ENCODE measurements at places on chromosomes 6 and 20.
A peak's percentile ranks its signal among the peaks of the same experiment; 100 is the strongest.

- no peak for DNase-seq
Measured at GRCh38 chr6:132205946-132206345, 195.3 kb downstream of the MOXD1 start.

GRCh38 chr6:141421378-141421777 lies 711.3 kb upstream of the GJE1 start:
- no peak for DNase-seq

GRCh38 chr6:15535495-15536197 lies 127.2 kb downstream of the DTNBP1 start:
- DNase-seq, result no peak

DNA sequence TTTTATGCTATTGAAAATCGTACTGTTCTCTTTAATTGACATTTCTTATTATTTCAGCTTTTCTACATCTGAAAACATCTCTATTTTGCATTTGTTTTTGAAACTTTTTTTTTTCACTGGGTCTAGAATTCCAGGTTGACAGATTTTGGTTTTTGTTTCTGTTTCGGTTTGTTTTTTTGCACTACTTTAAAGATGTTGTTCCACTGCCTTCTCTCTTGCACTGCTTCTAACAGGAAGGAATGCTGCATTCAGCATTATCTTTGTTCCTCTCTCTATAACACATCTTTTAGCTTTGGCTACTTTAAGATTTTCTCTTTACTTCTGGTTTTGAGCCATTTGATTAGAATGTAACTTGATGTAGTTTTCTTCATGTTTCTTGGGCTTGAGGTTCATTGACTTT lies 20.1 kb upstream of the SLC17A1 start:
- no peak for DNase-seq

DNA sequence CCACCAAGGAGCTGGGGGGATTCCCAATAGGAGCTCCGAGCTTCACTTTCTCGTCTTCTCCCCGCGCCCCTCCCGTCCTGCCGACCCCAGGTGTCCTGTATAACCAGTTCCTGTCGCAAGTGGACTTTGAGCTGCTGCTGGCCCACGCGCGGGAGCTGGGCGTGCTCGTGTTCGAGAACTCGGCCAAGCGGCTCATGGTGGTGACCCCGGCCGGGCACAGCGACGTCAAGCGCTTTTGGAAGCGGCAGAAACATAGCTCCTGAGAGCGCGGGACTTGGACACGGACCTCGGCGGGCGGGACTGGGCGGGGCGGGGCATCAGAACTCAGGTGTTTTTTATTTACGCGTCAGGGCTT lies 340 bp upstream of the VARS2 start:
- no peak for DNase-seq

GRCh38 chr6:139713424-139713823 lies 339.0 kb upstream of the CITED2 start:
- DNase-seq, result no peak

DNA sequence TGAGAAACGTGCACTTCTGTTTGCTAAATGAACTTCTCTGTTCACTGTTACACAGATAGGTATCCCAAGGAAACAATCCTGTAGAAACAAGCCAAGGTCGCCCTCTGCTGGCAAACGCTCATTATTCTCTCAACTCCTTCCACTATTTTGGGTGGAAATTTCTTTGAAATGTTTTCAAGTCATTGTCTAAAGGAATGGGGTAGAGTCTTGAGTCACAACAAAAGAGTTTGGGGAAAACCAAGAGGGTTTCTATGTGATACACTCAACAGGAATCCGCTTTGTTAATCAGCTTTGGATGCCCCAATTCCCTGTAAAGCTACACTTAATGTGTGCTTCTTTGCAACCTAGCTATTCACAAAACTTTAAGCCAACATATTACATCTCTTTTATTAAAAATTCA lies 4.6 kb upstream of the RAE1 start:
- DNase-seq, result peak; percentile 80

All from right atrium auricular region (tissue), 2 donors.